Adrenal gland (tissue), 19 donors: ENCODE measurements at places on chromosomes 4 and X. TPM values are rescaled to one million over a fixed set of nuclear protein-coding genes. Genes with fewer than 3 reads are reported as not detected.

GRCh38 chr4:188867796-188868195 is 728.6 kb downstream of the TRIML1 start:
- DNase-seq: no peak
- no peaks in the 10 kb centered on the region for H3K4me1 ChIP-seq
- H3K27ac ChIP-seq: no peak overlapping the region

DNA sequence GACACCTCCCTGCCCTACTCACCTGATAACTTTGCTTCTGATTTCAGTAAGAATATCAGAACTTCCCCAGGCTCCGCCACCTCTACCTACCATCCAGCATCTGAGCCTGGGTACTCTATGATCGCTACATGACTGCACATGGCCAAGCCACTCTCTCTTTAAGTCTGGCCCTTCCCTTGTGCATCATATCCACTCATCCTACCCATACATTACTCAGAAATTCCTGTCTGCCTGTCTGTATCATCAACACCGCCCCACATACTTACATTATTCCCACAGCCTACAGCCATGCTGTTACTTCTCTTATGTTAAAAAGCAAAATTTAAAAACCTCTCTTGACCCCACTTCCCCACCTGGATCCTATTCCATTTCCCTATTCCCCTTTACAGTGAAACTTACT is 84.7 kb downstream of the SCD5 start:
- DNase-seq: no peak
- H3K4me3 ChIP-seq: no peak overlapping the region
- no peak overlapping the region for H3K27ac ChIP-seq

DNA sequence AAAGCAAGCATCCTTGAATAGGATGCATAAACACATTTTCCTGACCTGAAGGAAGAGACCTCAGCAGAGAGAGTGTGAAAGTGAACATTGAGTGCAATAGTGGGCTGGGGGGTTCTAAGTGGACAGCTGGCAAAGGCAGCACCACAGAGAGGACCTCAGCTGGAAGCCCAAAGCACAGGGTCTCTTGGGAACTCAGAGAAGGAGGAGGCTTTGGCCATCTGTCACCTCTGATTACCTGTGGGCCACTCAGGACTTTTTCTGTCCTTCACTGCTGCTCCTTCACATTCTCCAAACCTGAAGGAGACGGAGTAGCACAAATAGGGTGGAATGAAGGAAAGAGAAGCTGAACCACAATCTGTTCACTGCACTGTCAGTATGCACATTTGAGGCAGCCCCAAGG is 37.9 kb upstream of the FAT4 start:
- H3K27ac ChIP-seq: no peak overlapping the region
- H3K4me1 ChIP-seq: no peaks in the 10 kb centered on the region
- no peak overlapping the region for H3K4me3 ChIP-seq
- no peaks in the 10 kb centered on the region for H3K36me3 ChIP-seq
- no peak for DNase-seq
- no peaks in the 10 kb centered on the region for H3K27me3 ChIP-seq

DNA sequence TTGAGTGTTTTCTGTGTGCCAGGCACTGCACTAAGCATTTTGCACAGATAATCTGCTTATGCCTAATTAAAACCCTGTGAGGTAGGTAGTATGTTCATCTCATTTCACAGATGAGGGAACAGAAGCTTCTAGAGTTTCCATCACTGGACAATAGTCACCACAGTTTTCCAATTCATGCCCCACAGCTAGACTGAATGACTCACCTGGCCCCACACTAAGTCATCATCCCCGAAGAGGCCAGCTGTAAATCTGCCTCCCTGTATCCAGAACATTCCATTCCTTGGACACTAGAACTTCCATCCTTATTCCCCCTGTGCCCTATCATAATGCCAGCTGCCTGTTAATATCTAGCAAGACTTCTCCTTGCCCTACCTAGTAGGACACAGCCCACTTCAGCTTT is 40.9 kb upstream of the NYX start:
- no peaks in the 10 kb centered on the region for H3K4me1 ChIP-seq
- no peak overlapping the region for H3K4me3 ChIP-seq
- no peak for DNase-seq
- H3K27me3 ChIP-seq: peaks cover 18% of the 10 kb centered on the region
- H3K27ac ChIP-seq: no peak overlapping the region

GRCh38 chrX:8306291-8306925 is 135.3 kb upstream of the VCX2 start:
- no peaks in the 10 kb centered on the region for H3K27me3 ChIP-seq
- no peaks in the 10 kb centered on the region for H3K36me3 ChIP-seq
- H3K27ac ChIP-seq: no peak overlapping the region
- DNase-seq: no peak

DNA sequence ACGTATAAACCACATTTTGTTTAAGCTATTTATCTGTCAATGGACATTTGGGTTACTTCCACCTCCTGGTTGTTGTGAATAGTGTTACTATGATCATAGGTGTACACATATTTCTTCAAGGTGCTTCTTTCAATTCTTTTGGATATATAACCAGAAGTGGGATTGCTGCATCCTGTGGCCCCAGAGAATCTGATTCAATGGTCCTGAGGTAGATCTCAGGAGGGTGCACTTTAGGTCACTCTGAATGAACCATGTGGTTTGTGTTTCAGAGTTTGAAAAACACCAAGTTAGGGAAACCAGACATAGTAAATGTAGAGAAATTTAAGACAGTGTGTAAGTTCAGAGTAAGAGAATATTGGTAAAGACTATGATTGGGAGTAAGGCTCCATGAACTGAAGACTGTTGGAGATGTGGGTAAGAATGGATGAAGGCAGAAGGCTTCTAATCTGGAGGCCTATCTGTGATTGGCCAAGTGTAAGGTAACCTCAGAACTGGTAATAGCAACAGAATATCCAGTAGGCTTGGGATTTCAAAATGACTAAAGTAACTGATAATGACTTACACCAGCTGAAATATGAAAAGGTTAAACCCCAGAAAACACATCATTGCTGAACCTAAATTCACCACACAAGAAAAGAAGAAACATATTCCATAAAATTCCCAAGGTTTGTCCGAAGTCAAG is 236.9 kb downstream of the CAMK2D start:
- no peak overlapping the region for H3K4me3 ChIP-seq
- no peak for DNase-seq
- no peak overlapping the region for H3K27ac ChIP-seq
- H3K27me3 ChIP-seq: no peaks in the 10 kb centered on the region
- no peaks in the 10 kb centered on the region for H3K4me1 ChIP-seq

GRCh38 chrX:109155161-109155560 is 326.7 kb downstream of the GUCY2F start:
- peaks cover 19% of the 10 kb centered on the region for H3K27me3 ChIP-seq
- H3K27ac ChIP-seq: no peak overlapping the region
- H3K36me3 ChIP-seq: no peaks in the 10 kb centered on the region
- H3K4me1 ChIP-seq: no peaks in the 10 kb centered on the region
- H3K4me3 ChIP-seq: no peak overlapping the region

GRCh38 chr4:7939377-7940108 is at the start of gene AFAP1:
AFAP1 (minus strand) TSS chr4:7939861; CDS start chr4:7872078, 67,783 bp downstream.
- H3K27me3 ChIP-seq: no peaks in the 10 kb centered on the region
- H3K4me1 ChIP-seq: peaks cover 8% of the 10 kb centered on the region
- H3K36me3 ChIP-seq: no peaks in the 10 kb centered on the region
- H3K4me3 ChIP-seq: peak within 1 kb of the TSS; percentile 55

GRCh38 chr4:73404042-73404441 is at the start of gene ALB:
ALB (plus strand) TSS chr4:73404287; CDS start chr4:73404328, 41 bp downstream.
- H3K4me1 ChIP-seq: no peaks in the 10 kb centered on the region
- DNase-seq: no peak
- H3K4me3 ChIP-seq: no peak within 1 kb of the TSS
- H3K36me3 ChIP-seq: no peaks in the 10 kb centered on the region

- no peak overlapping the region for H3K4me3 ChIP-seq
- no peak for DNase-seq
- no peaks in the 10 kb centered on the region for H3K4me1 ChIP-seq
- peaks cover 5% of the 10 kb centered on the region for H3K27me3 ChIP-seq
- no peak overlapping the region for H3K27ac ChIP-seq
- no peaks in the 10 kb centered on the region for H3K36me3 ChIP-seq
Measured at GRCh38 chrX:95152810-95153209, 1478.8 kb downstream of the FAM133A start.

- no peak overlapping the region for H3K4me3 ChIP-seq
- no peaks in the 10 kb centered on the region for H3K27me3 ChIP-seq
- peaks cover 53% of the 10 kb centered on the region for H3K4me1 ChIP-seq
- no peak for DNase-seq
Measured at GRCh38 chr4:143384381-143384994, 47.8 kb downstream of the GAB1 start.

GRCh38 chrX:16897445-16897844 is 27.3 kb upstream of the RBBP7 start:
- peaks cover 4% of the 10 kb centered on the region for H3K27me3 ChIP-seq
- DNase-seq: no peak
- H3K27ac ChIP-seq: no peak overlapping the region
- H3K4me1 ChIP-seq: no peaks in the 10 kb centered on the region
- no peaks in the 10 kb centered on the region for H3K36me3 ChIP-seq
- no peak overlapping the region for H3K4me3 ChIP-seq

DNA sequence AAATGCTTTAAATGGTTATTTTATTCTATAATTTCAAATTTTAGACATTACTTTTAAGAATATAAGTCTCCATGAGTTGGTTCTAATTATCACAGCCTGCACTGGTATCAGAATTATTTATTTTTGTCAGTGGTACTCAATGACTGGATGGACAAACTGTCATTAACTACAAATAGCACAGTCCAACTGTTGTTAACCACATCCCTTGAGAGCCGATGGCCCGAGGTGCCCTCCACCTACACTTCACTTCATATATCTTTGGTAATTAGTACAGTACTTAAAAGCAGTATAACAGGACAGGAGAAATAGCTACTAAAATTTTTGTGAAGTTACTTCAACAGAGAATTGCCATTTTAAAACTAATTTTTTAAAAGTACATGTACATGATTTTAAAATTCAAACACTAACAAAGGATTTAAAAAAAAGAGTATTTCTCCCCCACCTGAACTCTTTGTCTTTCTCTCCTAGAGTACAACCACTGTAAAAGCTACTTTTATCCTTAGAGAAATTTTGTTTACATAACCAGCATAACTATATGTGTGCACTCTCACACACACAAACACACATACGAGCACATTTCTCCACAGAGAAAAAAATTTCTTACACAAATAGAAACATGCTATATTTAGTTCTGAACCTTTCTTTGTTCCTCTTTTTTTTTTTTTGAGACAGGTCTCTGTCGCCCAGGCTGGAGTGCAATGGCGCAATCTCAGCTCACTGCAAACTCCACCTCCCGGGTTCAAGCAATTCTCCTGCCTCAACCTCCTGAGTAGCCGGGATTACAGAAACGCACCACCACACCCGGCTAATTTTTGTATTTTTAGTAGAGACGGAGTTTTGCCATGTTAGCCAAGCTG is 6.5 kb downstream of the TIFA start:
- no peak overlapping the region for H3K27ac ChIP-seq
- no peak for DNase-seq
- H3K4me1 ChIP-seq: peaks cover 20% of the 10 kb centered on the region
- no peaks in the 10 kb centered on the region for H3K36me3 ChIP-seq
- H3K4me3 ChIP-seq: no peak overlapping the region

DNA sequence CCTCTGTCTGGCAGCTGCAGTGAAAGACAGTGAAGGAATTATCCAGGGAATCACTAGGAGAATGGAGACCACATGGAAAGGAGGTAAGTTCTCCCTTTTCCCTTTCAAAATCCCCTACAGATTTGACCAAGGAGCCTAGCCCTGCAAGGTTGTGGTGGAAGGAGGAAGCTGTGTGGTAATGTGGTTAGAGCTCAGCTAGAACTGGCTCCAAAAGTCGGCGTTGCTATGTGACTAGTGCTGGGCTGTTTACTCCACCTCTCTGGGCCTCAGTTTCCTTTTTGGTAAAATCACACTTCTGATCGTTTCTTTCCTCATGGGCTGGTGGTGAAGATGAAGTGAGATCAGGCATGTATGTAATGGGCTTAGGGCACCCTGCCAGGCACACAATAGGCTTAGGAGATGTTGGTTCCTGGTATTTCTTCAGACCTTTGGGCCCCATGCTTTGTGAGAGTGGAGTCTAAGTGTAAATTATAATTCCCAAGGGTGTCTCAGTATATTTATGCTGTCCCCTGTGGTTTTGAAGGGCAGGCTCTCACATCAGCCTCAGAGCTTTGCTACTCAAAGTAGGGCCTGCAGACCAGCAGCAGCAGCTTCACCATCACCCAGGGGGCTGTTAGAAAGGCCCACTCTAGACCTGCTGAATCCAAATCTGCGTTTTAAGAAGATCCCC is 183.7 kb upstream of the BCOR start:
- no peak for DNase-seq
- H3K27me3 ChIP-seq: peaks cover 2% of the 10 kb centered on the region
- no peak overlapping the region for H3K27ac ChIP-seq
- no peaks in the 10 kb centered on the region for H3K36me3 ChIP-seq

GRCh38 chr4:138510053-138510452 is 267.9 kb upstream of the SLC7A11 start:
- no peak for DNase-seq
- no peaks in the 10 kb centered on the region for H3K27me3 ChIP-seq
- no peak overlapping the region for H3K4me3 ChIP-seq
- no peaks in the 10 kb centered on the region for H3K4me1 ChIP-seq
- H3K36me3 ChIP-seq: no peaks in the 10 kb centered on the region

GRCh38 chrX:9378980-9379696 is 85.7 kb upstream of the TBL1X start:
- H3K4me3 ChIP-seq: no peak overlapping the region
- H3K36me3 ChIP-seq: no peaks in the 10 kb centered on the region
- DNase-seq: no peak
- H3K27ac ChIP-seq: no peak overlapping the region
- H3K27me3 ChIP-seq: peaks cover 17% of the 10 kb centered on the region

- no peak overlapping the region for H3K4me3 ChIP-seq
- H3K27me3 ChIP-seq: no peaks in the 10 kb centered on the region
- no peaks in the 10 kb centered on the region for H3K36me3 ChIP-seq
- no peaks in the 10 kb centered on the region for H3K4me1 ChIP-seq
- no peak for DNase-seq
Measured at GRCh38 chr4:76725039-76725438, 172.9 kb downstream of the SOWAHB start.

- no peak for DNase-seq
- H3K4me1 ChIP-seq: no peaks in the 10 kb centered on the region
- no peaks in the 10 kb centered on the region for H3K36me3 ChIP-seq
- no peak overlapping the region for H3K27ac ChIP-seq
- H3K27me3 ChIP-seq: no peaks in the 10 kb centered on the region
Measured at GRCh38 chr4:146465628-146466027, 56.1 kb downstream of the SLC10A7 start.

GRCh38 chrX:109487640-109488039 is 5.8 kb upstream of the GUCY2F start:
- H3K27me3 ChIP-seq: peaks cover 20% of the 10 kb centered on the region
- no peak overlapping the region for H3K27ac ChIP-seq
- no peaks in the 10 kb centered on the region for H3K4me1 ChIP-seq
- no peaks in the 10 kb centered on the region for H3K36me3 ChIP-seq
- DNase-seq: no peak

Gene TEX28
- total RNA-seq: not detected

Gene BEND4
- 0.11 TPM for total RNA-seq

Gene PNMA5
- not detected for total RNA-seq

Gene HSFX1
- total RNA-seq: 1.0 TPM

Gene DCAF12L2
- 0.91 TPM for total RNA-seq

Gene CBLL2
- not detected for total RNA-seq

Gene KCNE5
- 2.0 TPM for total RNA-seq

Gene FAM184B
- total RNA-seq: 0.11 TPM

Gene TMEM154
- total RNA-seq: 0.28 TPM
